ENCODE measurements at places on chromosomes 7 and 10.

DNA sequence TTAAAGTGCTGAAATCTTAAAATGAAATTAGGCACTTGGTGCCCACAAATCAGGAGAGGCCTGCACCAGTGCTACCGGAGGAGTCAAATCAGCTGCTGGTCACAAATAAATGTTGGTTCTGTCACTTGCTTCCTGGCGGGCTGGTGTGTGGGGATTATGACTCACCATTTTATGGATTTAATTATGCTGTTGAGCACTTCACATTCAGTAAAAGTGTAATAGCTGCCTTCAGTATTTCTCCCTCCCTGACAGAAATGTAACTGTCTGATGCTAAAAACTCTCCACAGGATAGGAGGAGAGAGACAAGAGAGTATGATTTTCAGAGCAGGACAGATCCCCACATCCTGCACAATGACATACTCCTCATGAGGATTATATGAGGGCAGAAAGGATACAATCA lies 186.0 kb downstream of the JAZF1 start:
- DNase-seq = no peak
- H3K4me3 ChIP-seq = no peak overlapping the region
- peaks cover 33% of the 10 kb centered on the region for H3K4me1 ChIP-seq
- H3K27ac ChIP-seq = no peak overlapping the region

- no peak overlapping the region for H3K27ac ChIP-seq
- H3K36me3 ChIP-seq = peaks cover 37% of the 10 kb centered on the region
- no peaks in the 10 kb centered on the region for H3K4me1 ChIP-seq
- H3K4me3 ChIP-seq = no peak overlapping the region
Measured at GRCh38 chr7:30642789-30643188, 39.5 kb downstream of the CRHR2 start.

- H3K27me3 ChIP-seq = no peaks in the 10 kb centered on the region
- DNase-seq = no peak
- no peak overlapping the region for H3K4me3 ChIP-seq
Measured at GRCh38 chr10:76176166-76176550, 744.7 kb downstream of the LRMDA start.

DNA sequence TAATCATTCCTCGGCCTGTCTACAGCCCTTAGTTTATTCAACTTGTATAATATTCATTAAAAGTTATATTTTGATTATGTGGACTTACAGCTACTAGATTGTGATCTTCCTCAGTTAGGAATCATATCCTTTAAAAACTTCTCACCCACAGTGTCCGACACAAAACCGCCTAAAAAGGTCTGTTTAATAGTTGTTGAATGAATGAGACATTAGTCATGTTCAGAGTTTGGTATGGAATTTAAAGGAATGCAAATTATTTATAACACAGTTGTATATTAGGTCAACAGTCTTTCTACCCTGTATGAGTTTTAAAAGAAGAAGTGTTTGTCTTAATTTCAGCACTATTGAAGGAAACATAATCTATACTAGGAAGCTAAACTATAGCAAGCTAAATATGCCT lies 390.0 kb downstream of the ARL4A start:
- no peak overlapping the region for H3K27ac ChIP-seq
- H3K36me3 ChIP-seq = no peaks in the 10 kb centered on the region
- peaks cover 2% of the 10 kb centered on the region for H3K27me3 ChIP-seq
- no peaks in the 10 kb centered on the region for H3K4me1 ChIP-seq
- DNase-seq = no peak
- H3K4me3 ChIP-seq = no peak overlapping the region

DNA sequence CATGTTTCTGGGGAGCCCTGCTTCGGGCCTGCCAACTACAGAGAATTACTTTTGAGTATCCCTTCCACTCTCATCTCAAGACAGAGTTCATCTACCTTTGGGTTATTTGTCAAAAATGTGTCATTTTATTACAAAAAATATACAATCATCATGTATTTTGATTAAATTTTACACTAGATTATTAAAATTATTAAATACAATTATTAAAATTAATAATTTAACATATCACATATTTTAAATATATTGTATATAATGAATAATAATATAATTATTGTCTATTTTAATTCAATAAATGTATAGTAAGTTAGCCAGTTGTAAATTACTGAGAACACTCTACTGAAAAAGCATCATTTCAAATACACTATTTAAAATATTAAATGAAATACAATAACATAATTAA lies 50.9 kb downstream of the FIGNL1 start:
- H3K4me1 ChIP-seq = peaks cover 79% of the 10 kb centered on the region
- H3K27ac ChIP-seq = peak overlapping the region; percentile 93
- DNase-seq = no peak

GRCh38 chr7:97020996-97021746 lies 3.5 kb downstream of the DLX5 start:
- no peaks in the 10 kb centered on the region for H3K36me3 ChIP-seq
- H3K27me3 ChIP-seq = peaks cover 84% of the 10 kb centered on the region
- no peak overlapping the region for H3K27ac ChIP-seq
- no peak overlapping the region for H3K4me3 ChIP-seq

DNA sequence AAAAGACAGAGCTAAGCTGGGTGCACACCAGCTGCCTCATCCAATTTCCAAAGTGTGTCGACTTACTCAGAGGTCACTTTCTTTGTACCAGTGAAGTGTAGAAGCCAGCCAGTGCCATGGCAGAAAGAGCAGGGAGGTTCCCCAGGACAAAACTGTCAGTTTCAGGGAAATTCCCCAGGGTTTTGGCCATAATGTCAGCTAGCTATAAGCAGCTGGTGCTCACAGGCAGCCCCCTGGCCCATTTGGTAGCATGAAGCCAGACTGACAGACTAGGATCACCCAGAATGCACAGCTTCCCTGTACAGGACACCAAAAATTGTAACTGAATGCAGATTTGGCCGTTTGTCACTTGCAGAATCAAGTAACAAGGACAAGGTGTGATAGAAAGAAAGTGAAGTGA lies 28.6 kb downstream of the MRPL32 start:
- DNase-seq = no peak
- H3K4me3 ChIP-seq = no peak overlapping the region
- no peaks in the 10 kb centered on the region for H3K36me3 ChIP-seq
- H3K27me3 ChIP-seq = peaks cover 7% of the 10 kb centered on the region
- H3K27ac ChIP-seq = no peak overlapping the region

DNA sequence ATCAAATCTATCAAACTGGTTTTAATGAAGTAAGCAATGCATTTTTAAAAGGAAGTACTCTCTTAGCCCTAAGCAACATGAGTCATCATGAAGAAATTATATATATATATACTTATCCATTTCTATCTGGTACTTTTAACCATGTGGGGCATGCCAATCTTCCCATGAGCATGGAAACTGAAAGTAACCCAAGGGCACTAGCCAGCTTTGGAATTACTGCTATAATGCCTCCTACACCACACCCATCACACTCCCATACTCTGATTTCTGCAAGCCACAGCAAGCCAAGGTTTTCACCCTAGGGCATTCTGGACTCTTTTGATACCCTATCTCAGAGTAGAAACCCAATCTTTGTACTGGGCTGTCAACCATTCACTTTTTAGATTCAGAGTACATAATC lies 204.6 kb downstream of the IMMP2L start:
- no peak overlapping the region for H3K27ac ChIP-seq
- DNase-seq = no peak
- H3K4me1 ChIP-seq = no peaks in the 10 kb centered on the region
- no peak overlapping the region for H3K4me3 ChIP-seq

DNA sequence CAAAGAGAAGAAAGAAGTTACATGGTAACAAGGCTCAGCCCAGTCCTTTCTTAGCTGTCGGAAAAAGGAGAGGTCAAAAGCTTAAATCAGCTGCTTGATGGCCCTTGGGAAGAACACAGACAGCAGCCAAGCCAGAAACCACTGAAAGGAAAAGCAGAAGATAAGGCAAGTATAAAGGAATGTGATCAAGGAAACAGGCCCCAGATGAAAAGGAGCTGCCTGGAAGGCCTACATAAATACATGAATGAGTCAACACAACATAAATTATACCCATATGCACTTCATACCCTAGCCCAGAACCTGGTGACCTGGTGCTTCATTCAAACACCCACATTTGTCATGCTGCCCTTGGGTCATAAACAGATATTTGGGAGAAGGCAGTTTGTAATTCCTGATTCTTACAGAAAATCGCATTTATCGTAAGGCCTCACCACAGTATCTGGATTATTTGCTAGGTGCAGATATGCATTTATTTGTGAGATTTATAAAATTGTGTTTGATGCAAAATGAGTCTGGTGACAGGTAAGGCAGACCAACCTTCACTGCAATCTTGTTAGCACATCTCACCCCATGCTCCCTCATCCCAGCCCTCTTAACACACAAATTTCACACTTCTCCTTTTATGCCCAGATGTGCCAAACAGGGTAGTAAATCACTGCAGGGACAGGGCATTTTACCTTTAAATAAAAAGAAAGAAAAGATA lies 94.9 kb upstream of the KCNIP2 start:
- DNase-seq = no peak
- peaks cover 50% of the 10 kb centered on the region for H3K36me3 ChIP-seq

- no peak overlapping the region for H3K27ac ChIP-seq
- H3K27me3 ChIP-seq = peaks cover 3% of the 10 kb centered on the region
- no peak overlapping the region for H3K4me3 ChIP-seq
- H3K4me1 ChIP-seq = no peaks in the 10 kb centered on the region
Measured at GRCh38 chr10:49429458-49429857, 33.6 kb upstream of the DRGX start.

DNA sequence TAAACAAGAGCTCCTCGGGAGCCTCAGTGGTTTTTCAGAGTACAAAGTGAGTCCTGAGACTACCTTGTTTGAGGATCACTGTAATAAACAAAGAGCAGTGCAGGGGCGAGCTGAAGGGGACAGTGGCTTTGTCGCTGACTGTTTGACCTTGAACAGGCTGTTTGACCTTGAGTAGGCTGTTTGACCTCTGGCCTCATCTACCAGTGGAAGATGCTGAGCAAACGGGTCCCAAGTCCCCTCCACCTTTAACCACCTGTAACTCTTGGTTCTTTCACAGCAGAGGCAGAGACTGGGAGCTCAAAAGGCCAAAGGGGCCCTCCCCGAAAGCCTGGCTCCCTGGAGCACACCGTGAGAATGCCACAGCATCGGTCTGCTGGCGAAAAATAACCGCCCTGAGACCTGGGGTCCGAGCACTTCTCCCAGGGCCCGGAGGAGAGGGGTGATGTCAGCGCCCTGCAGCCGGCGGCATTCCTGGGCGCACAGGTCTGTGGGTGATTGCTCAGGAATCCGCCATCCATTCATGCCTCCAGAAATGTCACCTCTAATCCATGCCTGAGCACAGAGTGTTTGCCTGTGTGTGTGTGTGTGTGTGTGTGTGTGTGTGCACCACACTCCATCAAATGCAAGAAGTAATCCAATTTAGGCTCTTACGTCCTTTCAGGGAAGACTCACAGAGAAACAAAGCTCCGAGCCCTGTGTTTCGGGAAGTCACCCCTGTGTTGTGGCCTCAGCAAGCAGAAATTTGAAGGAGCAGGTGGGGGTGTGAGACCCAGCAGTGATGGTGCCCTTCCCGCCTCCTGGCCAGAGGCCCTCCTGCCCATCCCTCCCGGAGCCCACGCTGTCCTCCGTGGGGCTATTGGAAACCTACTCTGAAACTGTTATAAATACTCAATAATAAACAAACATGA lies 66.5 kb downstream of the ASB13 start:
- no peak overlapping the region for H3K27ac ChIP-seq
- peaks cover 8% of the 10 kb centered on the region for H3K4me1 ChIP-seq

DNA sequence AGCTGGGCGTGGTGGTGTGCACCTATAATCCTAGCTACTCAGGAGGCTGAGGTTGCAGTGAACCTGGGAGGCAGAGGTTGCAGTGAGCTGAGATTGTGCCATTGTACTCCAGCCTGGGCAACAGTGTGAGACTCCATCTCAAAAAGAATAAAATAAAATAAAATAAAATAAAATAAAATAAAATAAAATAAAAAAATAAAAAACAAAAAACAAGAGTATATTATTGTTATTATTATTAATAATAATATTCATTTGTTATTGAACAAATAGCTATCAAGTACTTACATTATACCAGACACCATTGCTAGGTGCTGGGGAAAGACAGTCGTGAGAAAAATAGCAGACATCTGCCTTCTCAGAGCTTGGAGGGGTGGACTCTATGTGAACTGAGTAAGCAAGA lies 24.1 kb downstream of the PAX2 start:
- H3K27ac ChIP-seq = no peak overlapping the region
- no peak for DNase-seq
- H3K27me3 ChIP-seq = peaks cover 25% of the 10 kb centered on the region

GRCh38 chr7:33395340-33395739 lies 266.0 kb downstream of the BBS9 start:
- DNase-seq = no peak
- H3K36me3 ChIP-seq = peaks cover 19% of the 10 kb centered on the region
- H3K27me3 ChIP-seq = no peaks in the 10 kb centered on the region
- H3K4me3 ChIP-seq = no peak overlapping the region
- H3K27ac ChIP-seq = no peak overlapping the region

GRCh38 chr10:43202224-43202656 lies 64.0 kb downstream of the CSGALNACT2 start:
- H3K4me3 ChIP-seq = peak overlapping the region; percentile 84
- H3K4me1 ChIP-seq = peaks cover 7% of the 10 kb centered on the region
- DNase-seq = peak; percentile 35
- no peaks in the 10 kb centered on the region for H3K27me3 ChIP-seq

DNA sequence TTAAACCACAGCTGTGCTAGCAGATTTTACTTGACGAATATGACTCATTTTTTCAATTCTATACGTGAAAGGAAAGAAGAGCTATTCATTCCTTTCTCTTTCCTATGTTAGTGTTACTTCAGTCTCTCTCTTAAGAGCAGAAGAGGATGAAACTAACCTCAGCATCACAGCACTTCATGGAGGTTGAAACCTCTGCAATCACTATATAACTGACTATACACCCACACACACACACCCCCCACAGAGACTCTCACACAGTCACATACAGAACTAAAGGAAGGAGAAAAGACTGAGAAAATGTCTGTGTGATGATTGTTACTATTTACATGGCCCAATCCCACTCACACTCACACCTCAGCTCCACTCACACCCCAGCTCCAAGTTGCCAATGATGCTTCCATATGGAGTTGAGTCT lies 104.2 kb downstream of the KIF20B start:
- H3K4me1 ChIP-seq = no peaks in the 10 kb centered on the region
- no peak overlapping the region for H3K4me3 ChIP-seq
- no peak overlapping the region for H3K27ac ChIP-seq

DNA sequence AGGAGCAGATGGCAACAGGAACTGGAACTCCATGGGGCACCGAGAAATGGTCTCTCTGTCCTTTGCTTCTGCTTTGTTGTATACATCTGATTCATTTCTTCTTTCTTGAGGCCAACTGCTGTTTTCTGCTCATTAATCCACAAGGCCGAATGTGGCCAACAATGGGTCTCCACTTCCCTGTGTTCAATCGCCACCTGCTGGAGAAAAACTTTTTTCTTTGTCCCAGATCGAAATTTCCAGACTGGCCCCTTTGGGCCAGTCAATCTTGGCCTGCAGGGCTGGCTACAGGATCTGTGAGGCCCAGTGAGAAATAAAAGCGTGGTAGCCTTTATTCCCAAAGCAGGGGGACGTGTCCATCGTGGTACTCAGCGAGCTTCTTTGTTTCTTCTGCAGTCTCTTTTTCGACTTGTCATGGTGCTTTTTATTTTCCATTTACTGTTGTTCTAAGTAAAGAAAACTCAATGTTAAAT lies 58.8 kb downstream of the PARP12 start:
- no peaks in the 10 kb centered on the region for H3K36me3 ChIP-seq
- DNase-seq = no peak
- no peaks in the 10 kb centered on the region for H3K27me3 ChIP-seq
- no peak overlapping the region for H3K4me3 ChIP-seq
- peaks cover 2% of the 10 kb centered on the region for H3K4me1 ChIP-seq
